ENCODE measurements at places on chromosomes 12 and 14.

DNA sequence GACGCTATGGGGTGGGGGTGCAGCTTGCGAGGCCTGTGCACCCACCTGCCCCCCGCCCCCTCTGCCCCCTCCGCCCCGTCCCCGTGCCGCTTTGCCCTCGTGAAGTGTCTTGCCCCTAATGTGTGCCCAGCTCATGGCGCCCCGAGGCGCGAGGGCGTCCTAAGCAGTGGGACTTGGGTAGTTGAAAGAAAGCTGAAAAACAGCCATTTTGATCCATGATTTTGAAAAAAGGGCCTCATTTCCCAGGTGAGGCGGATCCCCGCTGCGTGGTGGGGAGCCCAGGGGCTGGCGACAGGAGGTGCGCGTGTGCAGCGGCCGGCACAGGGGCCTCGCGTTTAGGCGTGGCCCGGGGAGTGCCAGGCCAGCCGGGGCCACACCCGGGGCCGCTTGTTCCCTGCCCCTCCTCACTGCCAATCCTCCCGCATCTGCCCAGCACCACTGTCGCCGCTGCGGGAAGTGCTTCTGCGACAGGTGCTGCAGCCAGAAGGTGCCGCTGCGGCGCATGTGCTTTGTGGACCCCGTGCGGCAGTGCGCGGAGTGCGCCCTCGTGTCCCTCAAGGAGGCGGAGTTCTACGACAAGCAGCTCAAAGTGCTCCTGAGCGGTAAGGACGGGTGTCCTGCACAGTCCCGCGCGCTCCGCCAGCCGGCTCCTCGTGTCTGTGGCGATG lies 11.8 kb downstream of the ZFYVE21 start:
- no peak for DNase-seq

DNA sequence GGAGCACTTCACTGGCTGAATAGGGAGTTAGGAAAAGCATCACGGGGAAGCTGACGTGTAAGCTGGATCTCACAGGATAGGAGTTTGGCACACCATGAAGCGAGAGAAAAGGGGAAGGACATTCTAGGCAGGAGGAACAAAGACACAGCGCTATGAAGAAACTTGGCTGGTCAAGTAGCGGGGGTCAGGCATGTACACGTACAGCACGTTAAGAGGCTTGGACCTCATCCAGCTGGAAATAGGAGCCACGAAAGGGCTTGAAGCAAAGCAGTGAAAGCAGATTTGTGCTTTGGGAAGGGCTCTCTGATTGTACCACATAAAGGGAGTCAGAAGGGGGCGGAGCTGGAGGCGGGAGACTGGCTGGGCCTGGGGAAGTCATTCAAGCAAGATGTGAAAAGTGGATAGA lies 19.6 kb upstream of the GALNT8 start:
- no peak for DNase-seq

- no peak for DNase-seq
Measured at GRCh38 chr14:29735459-29735858, 192.2 kb downstream of the PRKD1 start.

DNA sequence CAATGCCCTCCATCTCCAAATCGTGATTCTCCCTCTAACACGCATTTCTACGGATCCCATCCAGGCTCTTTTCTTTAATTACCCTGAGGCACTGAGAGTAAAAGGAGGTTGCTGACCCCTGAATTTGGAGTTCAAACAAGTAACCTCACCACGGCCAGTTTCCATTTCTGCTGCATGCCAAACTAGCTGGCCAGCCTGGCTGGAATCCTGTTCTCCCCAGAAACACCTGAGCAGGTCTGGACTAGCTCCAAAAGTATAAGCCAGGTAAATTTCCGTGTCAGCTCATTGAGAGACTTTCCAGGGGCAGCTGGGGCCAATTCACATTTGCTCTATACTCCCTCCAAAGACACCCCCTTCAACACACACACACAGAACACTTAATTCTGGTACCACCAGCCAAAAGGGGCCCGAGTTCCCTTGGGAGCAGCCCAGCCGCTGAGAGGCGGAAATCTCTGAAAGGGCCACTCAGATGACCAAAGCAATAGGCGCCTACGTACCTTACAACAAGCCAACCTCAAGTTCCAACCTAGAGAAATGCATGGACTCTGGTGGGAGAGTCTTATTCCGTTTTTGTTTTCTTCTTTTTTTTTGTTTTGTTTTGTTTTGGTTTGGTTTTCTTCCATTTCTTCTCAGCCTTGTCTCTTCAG lies 131.4 kb downstream of the NDUFA12 start:
- no peak for DNase-seq

DNA sequence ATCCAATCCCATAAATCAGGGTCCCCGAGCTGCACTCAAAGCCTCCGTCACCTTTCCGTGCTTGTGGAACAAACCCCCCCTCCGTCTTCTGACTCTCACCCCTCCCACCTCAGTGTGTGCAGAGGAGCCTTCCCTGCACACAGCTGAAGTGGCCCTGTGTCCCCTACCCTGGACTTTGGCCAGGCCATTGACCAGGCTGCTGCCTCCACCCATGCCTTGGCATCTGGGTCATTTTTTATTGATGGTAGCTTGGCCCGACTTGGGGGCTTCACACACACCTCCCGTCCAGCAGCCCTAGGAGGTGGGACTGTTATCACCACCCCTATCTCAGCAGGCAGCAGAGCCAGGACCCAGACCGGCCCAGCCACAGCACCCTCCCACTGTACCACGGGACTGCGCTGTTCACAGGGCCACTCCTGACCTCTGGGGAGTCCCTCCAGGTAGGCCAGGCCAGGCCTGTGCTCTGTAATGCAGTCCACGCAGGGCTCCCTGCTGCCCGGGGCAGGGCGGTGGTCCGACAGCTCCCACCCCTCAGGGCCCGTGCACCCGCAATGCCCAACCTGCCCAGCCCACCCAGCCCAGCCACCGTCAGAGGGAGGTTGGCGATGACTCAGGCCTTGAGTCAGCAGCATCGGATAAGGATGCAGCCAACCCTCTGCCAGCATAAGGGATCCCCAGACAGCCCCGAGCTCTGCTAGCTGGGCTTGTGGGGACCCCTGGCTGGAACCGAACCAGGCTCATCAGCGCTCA lies 9.2 kb upstream of the INF2 start:
- no peak for DNase-seq

- DNase-seq = no peak
Measured at GRCh38 chr12:87311206-87311605, 718.0 kb downstream of the C12orf50 start.

DNA sequence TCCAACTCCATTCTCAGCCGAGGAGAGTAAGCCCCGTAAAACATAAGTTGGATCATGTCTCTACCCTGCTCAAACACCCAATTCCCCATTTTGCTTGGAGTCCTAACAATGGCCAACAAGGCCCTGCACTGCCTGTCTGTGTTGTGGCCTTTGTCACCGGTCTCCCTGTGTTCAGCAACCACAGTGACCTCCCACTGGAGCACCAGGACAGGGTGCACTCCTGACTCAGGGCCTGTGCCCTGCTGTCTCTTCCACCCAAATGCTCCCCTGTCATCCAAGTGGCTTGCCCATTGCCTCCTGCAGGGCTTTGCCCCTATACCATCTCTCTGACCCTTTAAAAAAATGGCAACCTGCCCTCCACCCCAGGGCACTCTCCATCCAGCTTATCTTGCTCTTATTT lies 4.4 kb upstream of the KRT85 start:
- DNase-seq = no peak

GRCh38 chr12:45655743-45656142 lies 73.8 kb upstream of the ARID2 start:
- DNase-seq = no peak

DNA sequence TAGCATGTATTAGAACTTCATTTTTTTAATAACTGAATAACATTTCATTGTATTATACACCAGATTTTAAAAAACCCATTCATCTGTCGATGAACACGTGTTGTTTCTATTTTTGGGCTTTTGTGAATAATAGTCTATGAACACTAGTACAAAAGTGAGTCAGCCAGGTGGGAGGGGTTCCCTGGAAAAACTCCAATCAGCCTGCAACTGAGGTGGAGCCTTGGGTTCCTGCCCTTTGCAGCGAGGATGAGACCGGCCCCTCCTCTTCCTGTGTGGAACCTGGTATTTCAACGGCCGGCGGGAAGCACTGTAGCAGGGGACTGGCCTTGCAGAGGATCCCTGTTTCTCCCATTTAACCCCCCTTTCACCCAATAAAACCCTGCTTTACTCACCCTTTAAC lies 56.1 kb downstream of the LMNTD1 start:
- DNase-seq = no peak

DNA sequence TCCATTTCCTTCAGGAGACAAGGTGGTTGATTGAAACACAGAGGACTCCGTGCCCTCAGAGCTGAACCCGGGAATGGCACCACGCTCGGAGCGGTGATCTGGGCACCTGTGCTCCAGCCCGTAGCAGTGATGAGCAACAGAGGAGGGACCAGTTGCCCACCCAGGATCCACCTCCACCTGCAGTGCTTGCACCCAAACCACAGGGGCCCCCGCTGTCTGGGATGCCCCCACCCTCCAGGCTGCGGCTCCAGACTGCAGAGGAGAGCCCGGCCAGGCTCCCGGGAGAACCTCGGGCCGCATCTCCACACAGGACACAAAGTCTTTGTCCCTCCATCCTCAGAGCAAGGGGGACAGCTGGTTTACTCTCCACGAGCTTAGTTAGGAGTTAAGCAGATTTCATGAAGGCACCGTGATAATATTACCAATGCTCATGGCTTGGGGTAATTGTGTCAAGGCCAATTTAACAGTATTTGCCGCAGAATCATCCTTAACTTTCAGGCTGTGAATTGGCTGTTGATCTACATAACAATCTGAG lies 100.6 kb downstream of the TNFAIP2 start:
- no peak for DNase-seq

DNA sequence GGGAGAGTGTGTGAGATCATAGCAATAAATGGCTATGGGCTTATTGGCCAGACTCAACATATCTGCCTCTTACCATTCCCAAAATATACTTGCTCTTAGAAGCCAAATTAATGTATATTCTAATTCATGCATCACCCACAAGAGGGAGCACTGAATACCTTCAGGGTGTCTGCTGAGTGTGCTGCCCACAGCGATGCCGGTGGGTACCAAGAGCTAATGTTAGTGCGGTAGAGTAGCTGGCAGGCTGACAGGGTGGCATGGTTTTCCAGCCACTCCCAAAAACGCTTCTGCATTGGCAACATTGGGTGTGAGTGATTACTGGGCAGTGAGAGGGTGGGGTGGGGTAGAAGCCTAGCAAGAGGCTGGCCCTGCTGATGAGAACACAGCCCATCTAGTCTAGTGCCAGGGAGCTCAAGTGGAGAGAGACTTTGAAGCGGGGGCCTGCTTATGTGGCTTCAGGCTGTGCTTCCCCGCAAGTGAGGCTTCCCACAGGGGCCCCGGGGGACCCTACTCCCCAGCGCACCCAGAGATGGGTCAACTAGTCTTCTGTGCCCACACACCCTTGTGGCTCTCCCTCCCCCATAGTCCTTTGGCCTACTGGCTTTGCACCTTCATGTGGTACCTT lies 9.2 kb upstream of the PLEKHD1 start:
- no peak for DNase-seq

- no peak for DNase-seq
Measured at GRCh38 chr14:61780125-61780524, 17.9 kb downstream of the SNAPC1 start.

- no peak for DNase-seq
Measured at GRCh38 chr12:69986114-69986513, 161.1 kb downstream of the MYRFL start.

GRCh38 chr14:25090716-25091454 lies 40.9 kb upstream of the STXBP6 start:
- DNase-seq = no peak

DNA sequence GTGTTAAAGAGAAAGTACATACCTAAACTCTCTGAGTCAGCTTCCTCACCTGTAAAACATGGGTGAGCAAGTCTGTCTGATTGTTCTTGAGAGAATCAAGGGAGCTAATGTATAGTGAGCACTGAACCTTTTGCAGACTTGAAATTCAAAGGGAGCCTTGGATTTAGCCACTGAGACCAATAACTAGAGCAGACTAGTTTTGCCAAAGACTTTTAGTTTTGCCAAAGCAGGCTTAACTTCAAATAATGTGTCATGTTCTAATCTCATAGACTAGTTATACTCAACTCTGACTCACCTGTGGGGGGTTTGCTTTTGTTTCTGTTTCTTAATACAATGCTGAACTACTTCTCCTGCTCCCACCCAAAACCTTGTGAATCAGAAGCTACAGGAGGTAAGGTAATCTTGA lies 123.7 kb downstream of the SLC25A21 start:
- no peak for DNase-seq

DNA sequence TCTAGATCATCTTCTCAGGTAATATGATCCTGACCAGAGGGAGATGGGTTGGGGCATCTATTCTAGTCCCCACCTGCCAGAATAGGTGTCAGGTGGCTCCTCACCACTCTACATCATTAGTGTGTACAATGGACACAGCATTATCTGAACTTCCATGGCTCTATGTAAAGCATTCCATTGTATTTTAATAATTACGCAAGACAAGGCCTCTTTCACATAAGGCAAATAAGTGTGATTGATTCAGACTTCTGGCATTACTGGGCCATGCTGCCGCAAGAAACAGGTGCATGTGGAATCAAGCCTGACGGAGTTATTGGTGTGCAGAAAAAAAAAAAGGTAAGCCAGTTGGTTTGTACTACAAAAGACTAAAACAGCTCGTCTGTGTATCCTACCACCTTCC lies 3.1 kb upstream of the DDHD1 start:
- no peak for DNase-seq

DNA sequence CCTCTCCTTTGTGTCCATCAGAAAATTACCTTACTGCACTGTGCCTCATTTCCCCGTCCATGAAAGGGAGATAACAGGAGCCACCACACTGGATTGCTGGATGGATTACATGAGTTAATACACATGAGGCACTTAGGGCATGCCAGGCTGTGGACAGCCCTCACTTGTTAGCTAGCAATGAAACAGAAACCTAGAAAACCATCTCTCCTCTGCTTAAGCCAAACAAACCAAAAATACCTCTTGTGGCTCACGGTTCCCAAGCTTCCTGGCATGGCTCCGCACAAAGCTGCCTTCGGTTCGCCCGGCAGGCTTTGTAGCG lies 660 bp upstream of the HCFC2 start:
- no peak for DNase-seq

DNA sequence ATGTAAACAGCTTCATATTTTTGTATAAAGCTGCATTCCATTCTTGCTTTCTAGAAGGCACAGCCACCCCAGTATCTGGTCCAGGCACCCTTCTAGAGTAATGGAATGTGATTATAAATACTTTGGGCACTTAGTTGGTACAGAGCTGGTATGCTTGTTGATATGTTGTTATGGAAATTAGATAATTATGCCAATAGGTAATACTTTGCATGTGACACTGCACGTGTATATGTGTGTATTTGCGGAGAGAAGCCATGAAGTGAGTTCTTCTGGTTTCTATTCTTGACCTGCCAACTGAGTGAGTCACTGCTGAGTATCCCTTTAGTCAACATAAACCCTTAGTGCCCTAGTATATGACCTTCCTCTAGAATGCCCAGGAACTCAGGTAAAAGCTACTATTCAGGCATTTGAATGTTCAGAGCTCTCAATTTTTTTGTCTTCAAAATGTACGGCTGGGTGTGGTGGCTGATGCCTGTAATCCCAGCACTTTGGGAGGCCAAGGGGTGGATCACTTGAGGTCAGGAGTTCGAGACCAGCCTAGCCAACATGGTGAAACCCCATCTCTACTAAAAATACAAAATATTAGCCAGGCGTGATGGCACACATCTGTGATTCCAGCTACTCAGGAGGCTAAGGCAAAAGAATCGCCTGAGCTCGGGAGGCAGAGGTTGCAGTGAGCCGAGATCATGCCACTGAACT lies 6.2 kb upstream of the TCP11L2 start:
- no peak for DNase-seq

- no peak for DNase-seq
Measured at GRCh38 chr14:54627540-54628363, 60.8 kb downstream of the SAMD4A start.
